Caki2 (cell line): ENCODE measurements at places on chromosomes 5 and 9. TPM values are rescaled to one million over a fixed set of nuclear protein-coding genes. Genes with fewer than 3 reads are reported as not detected.

Gene XRCC4
- total RNA-seq = 10.4 and 15.6 TPM in 2 replicates

Gene MYOT
- not detected in 2 replicates for total RNA-seq

Gene ZNF300
- 0.61 and 2.4 TPM in 2 replicates for total RNA-seq

Gene WDR70
- total RNA-seq = 20.0 and 25.8 TPM in 2 replicates

- DNase-seq = no peak
Measured at GRCh38 chr9:121463026-121463807, 36.4 kb downstream of the GGTA1 start.

- DNase-seq = peak; percentile 43
Measured at GRCh38 chr5:68730220-68730978, 363.4 kb upstream of the SLC30A5 start.

DNA sequence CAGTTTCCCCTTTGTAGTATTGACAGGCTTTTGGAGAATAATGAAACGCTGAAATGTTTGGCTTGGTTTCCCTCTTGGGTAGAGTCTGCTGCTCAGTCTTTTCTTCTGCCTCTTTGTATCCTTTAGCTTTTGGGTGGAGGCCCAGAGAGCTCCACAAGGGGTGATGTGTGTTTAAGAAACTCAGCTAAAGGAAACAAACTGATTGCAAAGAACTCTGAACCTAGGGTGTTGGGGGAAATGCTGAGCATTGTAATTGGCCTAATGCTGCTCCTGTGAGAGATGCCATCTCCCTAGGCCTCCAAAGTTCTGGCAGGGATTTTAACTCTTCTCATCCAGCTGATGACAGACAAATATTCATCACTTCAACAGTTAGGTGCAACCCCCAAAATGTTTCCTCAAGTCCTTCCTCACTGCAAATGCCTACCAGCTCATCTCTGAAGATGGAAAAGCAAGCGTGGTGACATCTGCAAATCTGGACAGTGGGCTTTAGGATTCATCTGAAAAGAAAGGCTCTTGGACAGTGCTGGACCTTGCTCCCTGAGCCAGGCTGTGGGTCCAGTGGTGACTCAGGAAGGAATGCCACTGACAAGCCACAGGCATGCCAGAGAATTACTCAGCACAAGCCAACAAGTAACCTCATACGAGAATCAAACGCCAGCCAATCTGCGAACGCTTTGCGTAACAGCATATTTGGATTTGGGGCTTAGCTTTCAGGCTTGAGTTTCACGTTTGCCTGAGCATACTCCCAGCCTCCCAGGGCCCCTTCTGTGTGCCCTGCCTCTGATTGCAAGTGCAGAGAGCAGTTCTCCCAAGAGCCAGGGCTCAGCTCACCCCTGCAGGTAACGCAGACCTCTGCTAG is 30.5 kb upstream of the ZSWIM6 start:
- DNase-seq = peak; percentile 94

DNA sequence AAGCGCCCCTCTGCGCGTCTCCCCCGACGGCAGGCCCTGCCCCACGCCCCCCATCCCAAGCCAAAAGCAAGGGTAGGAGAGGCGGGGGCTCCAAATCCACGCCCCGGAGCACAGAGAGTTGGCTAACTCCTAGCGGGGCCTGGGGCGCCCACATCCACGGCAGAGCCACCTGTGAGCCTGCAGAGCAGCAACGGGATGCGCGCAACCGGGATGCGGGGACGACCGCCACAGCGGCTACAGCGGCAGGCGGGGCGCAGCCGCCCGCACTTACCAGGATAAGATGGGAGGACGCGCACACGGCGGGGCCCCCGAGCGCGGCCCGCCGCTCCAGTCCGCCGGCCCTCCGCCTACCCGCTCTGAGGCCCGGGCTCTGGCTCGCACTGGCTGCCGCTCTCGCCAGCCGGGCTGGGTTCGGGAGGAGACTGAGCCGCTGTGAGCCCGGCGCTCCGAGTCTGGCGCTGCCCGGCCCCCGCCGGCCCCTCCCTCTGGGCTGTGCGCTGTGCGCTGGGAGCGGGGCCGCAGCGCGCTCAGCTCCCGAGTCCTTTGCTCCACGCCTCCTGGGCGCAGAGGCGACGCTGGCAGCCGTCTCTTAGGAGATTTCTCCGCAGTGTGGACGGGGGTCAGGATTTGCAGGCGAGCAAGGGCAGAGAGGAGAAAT is at the start of gene SLC24A2:
Gene SLC24A2, minus strand, starts transcription at position 424 of the 658 bp plus-strand sequence.
- no peak for DNase-seq

DNA sequence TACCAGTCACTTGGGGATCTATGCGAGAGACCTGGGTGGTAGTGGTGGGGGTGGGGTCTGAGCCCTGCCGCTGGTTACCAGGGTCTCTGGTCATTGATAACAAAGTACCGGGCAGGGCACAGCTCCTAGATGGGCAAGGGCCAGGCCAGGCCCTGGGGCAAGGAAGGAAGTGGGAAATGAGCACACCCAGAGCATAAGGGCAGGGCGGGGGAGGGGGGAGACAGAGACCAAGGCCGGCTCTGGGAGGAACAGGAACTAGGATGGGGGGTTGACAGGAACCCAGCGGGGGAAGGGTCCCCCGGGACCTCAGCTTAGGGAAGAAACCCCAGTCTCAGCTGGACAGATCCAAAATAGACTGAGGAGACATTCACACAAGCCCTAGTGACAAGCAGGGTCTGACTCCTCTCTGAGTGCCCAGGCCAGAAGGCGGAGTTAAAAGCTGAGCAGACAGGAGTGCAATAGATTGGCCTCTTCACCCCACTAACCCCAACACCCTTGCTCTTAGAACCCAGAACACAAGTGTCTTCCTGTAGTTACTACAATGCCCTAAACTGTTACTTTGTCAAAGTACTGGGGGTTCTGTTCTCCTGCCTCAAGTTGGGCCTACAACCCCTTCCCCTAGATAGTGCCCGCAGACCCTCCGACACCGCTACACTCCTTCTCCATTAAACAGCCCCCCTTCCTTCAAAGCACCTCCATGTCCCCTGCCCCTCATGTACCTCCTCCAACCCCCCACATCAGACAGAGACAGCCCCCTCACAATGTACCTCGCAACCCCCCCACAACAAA is 628 bp downstream of the ATOSB start:
- peak; percentile 38 for DNase-seq

- DNase-seq = peak; percentile 53
Measured at GRCh38 chr5:178120607-178121357, 7.5 kb downstream of the N4BP3 start.

DNA sequence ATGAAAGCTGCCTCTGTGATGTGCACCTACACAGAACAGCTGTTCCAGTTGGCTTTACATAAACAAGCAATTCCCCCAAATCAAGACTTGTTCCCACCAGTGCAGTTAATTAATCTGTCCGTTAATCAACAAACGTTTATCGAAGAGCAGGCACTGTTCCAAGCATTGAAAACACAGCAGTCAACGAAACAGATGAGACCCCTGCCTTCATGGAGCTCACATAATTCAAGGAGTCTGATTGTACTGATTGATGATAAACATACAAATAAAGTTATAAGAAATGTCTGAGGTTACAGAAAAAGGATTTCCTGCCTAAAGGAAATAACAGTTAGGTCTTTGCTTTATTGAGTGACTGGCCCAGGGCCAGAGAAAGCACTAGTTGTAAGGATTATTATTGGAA is 26.2 kb upstream of the PCSK5 start:
- no peak for DNase-seq

- DNase-seq = no peak
Measured at GRCh38 chr5:138482638-138483037, 17.4 kb downstream of the EGR1 start.

GRCh38 chr5:130002183-130002582 is 97.9 kb downstream of the CHSY3 start:
- no peak for DNase-seq

DNA sequence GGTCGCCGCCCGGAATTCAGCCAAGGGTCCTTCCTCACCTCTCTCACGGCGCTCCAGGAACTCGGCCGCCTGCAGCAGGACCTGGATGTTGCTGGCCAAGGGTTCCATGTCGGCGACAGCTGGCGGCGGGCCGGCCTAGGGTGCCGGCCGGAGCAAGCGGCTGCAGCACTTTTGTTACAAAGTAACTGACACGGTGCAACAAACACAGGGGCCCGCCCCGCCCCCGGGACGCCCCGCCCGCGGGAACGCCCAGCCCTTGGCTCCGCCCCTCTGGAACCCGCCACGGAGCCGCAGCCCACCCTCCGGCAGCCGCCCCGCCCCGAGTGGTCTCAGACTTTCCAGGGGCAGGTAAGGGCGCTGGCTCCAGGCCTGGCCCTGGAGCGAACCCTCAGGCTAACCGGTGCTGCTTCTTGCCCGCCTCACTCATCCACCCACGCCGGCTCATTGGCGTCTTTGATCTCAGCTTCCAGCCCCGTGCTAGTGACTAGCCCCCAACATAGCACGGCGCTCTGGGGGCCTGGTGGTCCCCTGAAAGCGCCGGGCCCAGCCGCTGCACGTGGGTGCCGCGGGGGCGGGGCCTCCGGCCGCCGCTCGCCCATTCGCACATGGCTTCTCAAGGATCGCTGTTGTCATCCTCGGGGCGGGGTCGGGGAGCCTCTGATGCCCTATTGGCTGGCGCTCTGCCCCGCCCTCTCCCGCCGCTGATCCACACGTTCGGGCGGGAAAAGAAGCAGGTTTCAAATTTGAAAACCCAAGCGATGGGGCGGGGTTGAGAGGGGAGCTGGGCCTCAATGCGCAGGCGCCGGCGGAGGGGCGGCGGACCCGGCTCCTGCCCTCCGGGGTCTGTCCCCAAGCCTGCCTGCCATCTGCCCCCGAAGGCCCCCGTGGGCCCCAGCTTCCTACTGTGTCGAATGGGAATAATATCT is at the start of gene MXD3:
Gene MXD3, minus strand, starts transcription at position 176 of the 926 bp plus-strand sequence. Its CDS starts 68 bp downstream, at position 108.
- DNase-seq = peak; percentile 99

- DNase-seq = peak; percentile 90
Measured at GRCh38 chr9:13810510-13810909, 503.4 kb downstream of the NFIB start.

DNA sequence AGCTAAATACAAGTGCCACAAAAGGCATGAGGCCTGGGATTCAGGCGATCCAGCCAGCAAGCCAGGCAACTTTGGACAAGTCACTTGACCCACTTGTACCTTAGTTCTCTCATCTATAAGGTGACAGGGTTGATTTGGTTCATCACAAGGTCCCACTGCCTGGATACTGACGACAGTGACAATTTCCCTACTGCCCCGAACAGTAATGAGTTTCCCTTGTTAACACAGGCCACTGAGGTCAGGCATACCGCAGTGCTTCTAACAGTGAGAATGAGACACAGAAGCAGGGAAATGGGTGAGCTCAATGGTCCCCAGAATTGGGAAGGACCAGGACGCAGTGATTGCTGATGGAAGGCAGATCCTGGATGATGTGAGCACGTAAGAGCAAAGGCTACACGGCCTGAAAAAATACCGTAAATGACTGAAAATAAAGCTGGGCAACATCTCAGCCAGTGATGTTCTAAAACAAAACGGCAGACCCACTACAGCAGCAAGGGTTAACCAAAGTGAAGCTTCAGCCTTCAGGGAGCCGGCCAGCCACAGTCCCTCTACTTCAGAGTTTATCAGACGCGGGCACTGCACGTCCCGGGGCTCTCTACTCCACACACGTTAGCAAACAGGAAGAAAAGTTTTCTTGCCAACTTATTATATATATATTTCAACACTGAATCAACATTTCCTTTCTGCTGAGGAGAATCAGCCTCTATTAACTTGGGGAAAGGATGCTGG is 846 bp downstream of the MGAT1 start:
- no peak for DNase-seq

DNA sequence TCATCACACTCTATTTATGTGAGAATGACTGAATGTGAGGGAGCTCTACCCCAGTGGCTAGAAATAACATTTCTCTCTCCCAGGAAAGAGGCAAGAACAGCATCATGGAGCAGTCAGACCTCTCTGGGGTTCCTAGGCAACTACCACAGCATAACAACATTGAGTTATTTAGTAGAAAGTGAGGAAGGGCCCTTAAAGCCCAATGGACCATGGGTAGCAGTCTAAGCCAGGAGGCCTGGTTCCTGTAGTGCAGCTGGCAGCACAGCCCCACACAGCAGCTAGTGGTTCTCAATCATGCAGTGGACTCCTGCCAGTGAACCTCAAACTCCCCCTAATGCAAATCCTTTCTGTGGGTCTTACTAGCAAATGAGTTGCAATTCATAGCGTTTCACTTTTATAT is 55.3 kb downstream of the SPEF2 start:
- no peak for DNase-seq

GRCh38 chr5:31884896-31885295 is 246.0 kb downstream of the PDZD2 start:
- peak; percentile 2 for DNase-seq
